Stimulated activated CD8-positive, alpha-beta memory T cell treated with anti-CD3 and anti-CD28 coated beads, Interleukin-2, amount 100 ng/mL, for 1 hour (primary cell): ENCODE measurements at places on chromosomes 4 and X.

DNA sequence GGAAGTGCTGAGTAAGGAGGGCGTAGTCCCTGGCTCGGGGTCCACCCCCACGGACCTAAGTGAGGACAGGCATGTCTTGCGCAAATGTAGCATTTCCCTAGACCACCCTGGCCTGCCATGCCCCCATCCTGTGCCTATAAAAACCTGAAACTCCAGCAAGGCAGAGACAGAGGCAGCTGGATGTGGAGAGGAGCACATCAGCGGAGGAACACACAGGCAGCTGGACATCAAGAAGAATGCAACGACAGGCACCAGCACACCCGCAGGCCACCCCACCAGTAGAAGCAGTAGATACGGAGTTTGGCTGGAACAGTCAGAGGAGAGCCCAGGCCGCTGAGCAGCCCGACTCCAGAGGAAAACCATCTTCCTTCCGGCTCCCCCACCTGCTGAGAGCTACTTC, 345.9 kb downstream of the FSTL5 start:
- no peak for DNase-seq

- DNase-seq = no peak
Observed at GRCh38 chr4:30402276-30402675, 317.9 kb upstream of the PCDH7 start.

DNA sequence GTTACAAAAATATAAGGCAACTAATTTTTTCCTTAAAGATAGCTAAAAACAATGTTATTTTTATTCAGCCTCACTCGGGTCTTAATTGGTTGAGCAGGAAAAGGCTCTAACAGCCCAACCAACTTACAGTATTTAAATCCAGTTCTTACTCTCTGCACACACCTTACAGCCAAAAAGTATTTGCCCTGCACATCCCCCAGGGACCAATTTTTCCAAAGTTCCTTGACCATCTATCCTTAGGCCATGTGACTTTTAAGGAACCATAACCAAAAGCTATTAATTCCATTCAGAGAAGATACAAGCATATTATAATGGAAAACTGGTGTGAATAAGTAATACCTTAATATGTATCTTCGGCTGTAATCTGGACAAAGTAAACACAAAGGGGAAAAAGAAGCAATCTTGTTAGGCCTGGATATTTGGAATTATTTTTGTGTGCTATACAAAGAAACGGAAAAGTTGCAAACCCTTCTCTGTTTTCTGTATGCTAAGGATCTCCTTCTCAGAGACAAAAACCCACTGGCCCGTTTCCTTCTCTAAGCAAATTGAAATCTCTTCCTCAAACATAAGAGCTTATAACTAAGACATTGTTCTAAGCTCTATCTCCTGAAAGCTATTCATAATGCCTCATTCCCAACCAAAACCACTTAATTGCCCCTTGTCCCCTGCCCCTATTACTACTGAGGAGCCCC, 1.0 kb upstream of the THAP9 start:
- DNase-seq = no peak

DNA sequence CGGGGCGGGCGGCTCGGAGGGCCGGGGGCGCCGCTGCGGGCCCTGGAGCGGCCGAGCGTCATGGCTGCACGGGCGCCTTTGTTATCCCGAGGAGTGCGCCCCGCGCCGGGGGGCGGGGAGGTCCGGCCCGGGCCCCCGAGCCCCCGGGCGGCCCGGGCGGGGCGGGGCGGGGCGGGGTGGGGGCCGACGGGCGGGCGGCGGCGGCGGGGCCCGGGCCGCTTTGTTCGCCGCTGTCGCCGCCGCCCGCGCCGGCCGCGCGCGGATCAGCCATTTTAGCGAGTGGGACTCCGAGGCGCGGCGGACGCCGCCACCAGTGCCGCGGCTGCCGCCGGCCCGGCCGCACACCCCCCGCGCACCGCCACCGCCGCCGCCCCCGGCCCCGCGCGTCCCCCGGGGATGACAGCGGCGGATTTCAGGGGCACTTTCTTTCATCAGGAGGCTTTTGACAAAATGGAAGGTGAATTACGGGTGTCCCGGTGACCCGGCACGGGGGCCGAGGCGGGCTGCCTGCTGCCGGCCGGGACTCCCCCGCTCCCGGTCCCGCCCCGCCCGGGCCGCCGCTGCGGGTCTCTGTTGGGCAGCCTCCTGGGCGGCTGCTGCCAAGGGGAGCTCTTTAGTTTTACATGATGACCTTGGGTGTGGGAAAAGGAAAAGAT, 1.2 kb downstream of the HMGB3 start:
- no peak for DNase-seq

DNA sequence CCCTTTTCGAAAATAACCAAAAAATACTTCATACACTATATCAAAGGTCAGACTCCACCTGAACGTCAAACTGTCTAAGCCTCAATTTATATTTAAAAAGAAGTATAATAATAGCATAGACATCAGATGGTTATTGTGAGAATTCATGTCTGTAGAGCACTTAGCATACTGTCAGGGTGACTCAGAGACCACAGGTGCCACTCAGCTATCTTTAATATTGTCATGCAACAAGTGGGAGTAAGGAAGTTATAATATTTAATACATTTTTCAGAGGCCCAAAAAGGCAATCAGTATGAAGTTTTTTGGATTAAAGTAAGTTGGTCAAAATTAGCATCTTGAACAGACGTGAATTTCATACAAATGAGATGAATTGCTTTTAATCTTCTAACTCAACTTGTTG, 93.3 kb downstream of the PHOX2B start:
- DNase-seq = no peak

DNA sequence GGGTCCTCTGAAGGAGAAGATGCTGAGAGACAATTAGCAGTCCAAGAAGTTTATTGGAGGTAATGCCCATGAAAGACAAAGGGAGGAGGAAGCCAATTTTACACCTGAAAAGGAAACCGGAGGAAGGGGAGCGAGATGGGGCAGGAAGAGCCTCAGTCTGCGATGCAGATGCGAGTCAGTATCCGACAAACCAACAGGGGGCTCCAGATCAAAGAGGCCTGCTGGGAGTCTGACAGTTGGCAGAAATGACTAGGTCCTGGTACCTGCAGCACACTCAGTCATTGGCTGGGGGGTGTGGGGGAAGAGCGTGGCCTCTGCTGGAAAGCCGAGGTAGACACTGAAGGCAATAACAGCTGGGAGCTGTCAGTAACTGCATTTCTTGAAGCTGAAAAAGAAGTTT, 231.1 kb upstream of the CENPE start:
- DNase-seq = no peak

GRCh38 chr4:54675721-54676461, 18.1 kb downstream of the KIT start:
- no peak for DNase-seq

GRCh38 chrX:39508300-39508692, 589.5 kb downstream of the BCOR start:
- no peak for DNase-seq

GRCh38 chr4:139732991-139733570, 67.5 kb downstream of the MGST2 start:
- DNase-seq = no peak

DNA sequence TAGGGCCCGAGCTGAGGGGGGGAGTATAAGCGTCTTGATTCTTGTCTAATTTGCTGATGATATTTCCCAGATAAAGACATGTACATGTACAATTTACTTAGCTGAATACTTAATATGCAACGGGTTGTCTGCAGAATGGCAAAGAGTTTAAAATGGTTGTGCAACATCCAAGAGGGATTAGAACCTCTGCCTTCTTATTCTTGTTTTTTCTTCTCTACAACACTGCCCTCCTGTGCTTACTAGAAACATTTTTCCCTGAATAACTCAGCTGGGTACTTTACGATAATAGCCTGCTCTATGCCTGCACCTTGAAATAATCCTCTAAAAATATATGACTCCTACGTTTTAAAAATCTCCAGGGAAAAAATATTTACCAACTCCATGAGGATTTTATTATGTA, 41.8 kb downstream of the INTS12 start:
- DNase-seq = no peak

DNA sequence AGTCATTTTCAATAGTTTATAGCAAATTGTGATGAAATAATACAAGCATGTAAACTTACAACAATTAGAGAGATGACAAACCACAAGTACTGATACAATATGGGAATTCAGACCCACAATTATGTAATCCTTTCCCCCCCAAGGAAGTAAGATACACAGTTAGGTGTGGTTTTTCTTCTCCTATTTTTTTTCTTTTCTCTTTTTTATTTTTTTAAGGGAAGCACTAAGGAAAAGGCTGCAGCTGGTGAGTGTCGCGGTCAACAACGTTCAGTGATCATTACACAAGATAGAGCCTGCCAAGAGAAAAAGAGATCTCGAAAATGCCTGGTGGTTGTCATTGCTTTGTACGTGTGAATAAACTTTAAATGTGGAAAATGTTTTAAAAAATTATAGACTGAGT, 9.8 kb downstream of the NDNF start:
- DNase-seq = no peak

DNA sequence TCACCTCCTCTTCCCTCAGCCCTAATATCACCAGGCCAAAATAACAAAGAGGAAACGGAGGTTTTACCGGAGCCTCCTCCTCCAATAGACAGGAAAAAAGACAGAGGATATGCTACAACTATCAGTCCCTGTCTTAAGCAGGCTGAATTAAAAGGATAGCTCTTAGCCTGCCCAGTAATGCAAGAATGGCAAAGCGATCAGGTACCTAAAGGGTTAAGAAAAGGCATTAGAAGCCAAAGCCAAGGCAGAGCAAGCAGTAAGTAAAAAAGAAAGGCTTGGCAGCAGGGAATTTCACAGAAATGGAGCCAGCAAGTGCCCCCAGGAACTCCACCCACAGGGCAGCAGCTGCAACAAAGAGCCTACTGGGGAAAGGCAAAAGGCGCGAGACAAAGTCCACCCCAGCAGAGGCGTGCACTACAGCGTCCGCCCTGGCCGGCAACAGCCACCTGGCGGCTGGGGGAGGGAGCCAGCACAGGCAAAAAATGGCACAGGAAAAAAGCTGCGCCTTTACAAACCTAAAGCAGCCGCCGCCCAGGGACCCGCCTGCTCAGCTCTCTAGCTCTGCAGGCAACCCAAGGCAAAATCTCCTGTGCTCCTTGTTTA, 220.6 kb upstream of the ZC4H2 start:
- DNase-seq = no peak

DNA sequence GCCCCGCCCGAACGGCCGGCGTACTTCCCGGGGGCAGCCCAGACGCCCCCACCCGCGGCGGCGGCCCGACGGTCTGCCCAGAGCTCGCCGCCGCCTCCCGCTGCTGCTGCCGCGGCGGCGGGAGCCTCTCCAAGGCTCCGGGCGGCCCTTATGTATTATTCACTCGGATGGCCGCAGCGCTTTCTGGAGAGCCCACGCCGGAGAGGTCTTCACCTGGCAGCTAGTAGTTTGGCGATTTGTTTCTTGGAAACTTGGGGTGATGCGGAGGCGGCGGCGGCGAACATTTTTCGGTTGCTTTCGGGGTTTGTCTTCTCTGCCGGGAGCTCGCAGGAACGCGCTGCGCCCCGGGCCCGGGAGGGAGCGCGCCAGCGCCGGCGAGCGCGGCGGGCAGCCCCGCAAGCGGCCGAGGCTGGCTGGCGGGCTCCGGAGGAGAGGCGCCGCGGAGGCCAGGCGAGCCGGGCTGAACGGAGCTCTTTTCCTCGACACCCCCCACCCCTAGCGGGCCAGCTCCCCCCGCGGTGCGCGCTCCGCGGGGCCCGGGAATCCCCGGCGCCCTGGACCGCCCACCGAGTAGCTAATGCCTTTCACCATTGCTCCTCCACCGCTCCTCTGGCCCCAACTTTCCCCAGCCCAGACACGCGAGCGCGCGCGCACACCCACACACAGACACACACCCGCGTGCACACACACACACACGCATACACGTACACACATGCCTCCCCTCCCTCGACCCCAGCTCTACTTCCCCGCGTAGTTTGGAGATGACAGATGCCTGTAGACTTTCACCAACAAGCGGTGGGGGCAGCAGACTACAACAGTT, 113.5 kb downstream of the DHX15 start:
- no peak for DNase-seq

- no peak for DNase-seq
Observed at GRCh38 chr4:131309628-131310027, 1839.5 kb upstream of the PCDH10 start.

- no peak for DNase-seq
Observed at GRCh38 chrX:147710301-147710700, 201.4 kb upstream of the FMR1 start.

- DNase-seq = no peak
Observed at GRCh38 chr4:126890383-126890782, 742.4 kb upstream of the INTU start.

DNA sequence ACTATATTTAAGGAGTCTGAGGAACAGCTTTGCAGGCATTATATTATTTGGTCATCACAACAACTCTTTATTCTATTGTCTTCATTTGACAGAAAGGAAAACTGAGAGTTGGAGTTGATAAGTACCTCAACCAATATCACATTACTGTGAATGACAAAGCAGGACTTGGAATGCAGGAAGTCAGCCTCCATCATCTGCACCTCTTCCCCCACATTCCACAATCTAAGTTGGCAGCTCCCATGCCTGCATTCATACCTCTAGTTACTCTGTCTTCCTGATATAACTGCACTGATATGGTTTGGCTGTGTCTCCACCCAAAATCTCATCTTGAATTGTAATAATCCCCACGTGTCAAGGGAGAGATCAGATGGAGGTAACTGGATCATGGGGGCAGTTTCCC, 356.7 kb downstream of the GALNTL6 start:
- DNase-seq = no peak
